Body of pancreas (tissue), 4 donors: ENCODE measurements at places on chromosomes 5 and 9. TPM values are rescaled to one million over a fixed set of nuclear protein-coding genes. Genes with fewer than 3 reads are reported as not detected.

SREK1IP1 gene
- total RNA-seq: 5.3 TPM

DNA sequence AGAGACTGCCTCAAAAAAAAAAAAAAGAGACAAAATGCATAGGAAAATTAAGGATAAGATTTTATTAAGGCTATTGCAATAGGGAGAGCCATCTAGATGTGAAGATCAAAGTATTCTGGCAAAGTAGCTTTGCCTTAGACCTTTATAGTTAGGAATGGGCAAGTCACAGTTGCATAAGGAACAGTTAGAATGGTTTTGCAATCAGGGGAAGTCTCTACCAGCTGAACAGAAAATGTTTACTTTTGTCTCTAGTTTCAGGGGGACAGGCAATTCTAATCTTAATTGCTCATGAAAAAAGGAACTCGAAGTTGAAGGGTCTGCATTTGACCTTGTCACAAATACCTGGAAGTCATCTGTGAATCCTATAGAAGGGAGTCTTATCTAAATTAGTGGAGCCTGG, 13.1 kb upstream of the ATP6V1G1 start:
- DNase-seq: no peak

TTC16 gene
- total RNA-seq: 0.52 TPM

- no peak for DNase-seq
Measured at GRCh38 chr5:30103452-30104202, 1089.9 kb upstream of the CDH6 start.
